ENCODE measurements at places on chromosomes 7 and 10.

- no peak for DNase-seq
These were observed 78.5 kb upstream of the INSIG1 start for GRCh38 chr7:155219154-155219531.

- no peak for DNase-seq
These were observed 545.8 kb upstream of the NRP1 start for GRCh38 chr10:33880291-33880690.

- DNase-seq = no peak
These were observed 5.8 kb upstream of the ESYT2 start for GRCh38 chr7:158834878-158835784.

DNA sequence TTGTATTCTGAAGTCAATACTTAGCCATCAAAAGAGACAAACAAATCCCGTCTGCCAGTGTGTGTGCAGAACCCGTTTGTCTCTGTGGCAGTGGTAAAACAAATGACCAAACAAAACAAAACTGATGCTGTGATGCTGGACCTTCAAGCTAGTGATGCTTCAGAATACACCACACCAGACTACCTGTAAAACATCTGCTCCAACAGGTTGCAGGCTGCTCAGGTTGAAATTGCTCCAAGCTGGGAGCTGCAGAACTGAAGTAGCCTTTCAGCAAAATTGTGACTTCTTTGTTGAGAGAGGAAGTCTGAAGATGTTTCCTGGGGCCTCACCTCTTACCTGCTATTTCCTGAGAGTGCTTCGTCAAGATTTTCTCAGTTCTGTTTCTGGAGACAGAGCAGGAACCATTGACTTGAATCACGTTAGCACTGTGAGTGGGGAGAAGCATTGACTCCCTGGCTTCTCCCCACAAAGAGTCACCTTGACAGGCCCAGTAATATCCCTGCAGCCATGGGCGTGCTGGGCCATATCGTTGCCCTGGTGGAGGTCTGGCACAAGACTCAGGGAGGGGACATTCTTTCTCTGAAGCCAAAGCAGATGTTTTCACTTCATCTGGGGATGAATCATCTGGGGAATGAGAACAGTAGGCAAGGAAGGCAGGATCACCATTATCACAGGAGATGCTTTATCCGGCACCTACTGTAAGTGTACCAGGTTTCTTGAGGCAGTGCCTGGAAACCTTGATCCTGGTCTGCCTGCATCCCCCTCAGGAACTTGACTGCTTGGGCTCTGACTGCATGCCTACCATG is 80.2 kb downstream of the RBM20 start:
- no peak for DNase-seq

GRCh38 chr7:158282461-158283001 is 305.1 kb downstream of the PTPRN2 start:
- DNase-seq = no peak

DNA sequence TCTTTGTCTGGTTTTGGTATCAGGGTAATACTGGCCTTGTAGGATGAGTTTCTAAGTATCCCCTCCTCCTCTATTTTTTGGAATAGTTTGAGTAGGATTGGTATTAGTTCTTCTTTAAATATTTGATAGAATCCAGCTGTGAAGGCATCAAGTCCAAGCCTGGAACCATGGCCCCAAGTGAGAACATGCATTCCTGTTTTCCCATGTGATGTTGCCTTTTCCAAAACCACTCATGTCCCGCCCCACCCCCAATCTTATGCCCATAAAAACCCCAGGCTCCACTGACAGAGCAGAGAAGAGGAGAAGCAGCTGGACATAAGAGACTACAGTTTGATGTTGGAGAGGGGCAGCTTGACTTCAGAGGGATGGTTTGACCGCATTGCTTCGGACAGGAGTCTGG is 71.2 kb downstream of the MINPP1 start:
- no peak for DNase-seq

DNA sequence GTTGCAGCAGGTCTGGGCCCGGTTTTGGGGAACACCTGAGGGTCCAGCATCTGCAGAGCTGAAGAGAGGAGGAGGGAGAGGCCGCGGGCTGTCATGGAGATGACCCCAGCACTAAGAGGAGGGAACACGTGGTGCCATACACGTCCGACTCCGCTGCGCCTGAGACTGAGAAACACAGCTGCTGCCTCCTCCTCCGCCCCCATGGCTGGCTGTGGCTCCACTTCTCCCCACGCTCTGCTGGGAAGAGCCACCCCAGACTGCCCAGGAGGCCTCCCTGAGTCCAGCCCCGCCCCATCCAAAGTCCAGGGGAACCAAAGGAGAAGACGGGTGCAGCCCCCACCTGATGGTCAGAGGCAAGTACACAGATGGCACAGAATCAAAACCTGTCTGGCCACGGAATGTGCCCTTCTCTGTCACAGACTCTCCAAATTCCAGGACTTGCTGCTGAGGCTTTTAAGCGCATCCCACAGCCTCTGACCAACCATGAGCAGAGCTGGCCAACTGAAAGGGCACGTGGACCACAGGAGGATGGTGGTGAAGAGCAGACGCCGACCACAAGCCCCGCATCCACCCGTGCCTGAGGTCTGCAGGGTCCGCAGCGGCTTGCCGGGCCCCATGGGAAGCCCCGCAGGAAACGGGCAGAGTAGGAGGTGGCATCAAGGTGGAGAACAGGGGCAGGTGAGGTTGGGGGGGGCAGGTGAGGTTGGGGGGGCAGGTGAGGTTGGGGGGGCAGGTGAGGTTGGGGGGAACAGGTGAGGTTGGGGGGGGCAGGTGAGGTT is 24.0 kb downstream of the STK32C start:
- no peak for DNase-seq

DNA sequence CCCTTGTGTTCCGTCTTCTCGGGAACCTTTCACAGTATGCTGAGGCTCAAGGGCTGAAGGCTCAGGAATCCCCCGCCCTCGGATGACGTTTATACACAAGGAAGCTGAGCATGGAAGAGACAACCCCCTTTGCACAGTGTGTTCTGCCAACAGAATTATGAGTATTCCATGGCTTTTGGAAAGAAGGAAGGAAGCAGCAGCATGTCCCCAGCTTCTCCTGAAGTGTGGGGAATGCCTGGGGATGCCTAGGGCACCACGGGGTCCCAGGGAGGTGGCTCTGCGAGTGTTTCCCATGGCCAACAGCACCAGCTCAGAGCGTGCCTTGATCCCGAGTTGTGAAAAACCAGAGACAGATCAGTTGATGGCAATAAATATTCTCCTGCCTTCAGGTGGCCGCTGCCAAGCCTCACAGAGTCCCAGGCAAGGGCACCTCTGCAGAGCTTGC is 88.8 kb upstream of the DDC start:
- DNase-seq = no peak

DNA sequence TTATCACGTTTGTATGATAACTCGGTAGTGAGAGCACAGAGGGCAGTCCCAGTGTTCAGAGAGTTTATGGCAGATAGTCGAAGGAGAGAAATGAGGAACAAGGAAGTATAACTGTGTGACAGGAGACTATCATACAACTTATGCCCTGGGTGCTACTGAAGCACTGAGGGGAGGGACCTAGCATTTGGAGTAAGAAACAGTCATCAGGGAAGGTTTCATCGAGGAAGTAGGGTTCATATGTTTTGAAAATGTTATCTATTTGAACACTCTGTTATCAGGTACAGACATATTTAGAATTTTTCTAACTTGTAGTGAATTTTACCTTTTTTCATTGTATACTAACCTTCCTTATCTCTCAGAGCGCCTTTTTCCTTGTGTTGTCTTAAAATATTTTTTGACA is 1214.4 kb upstream of the C7orf33 start:
- no peak for DNase-seq

GRCh38 chr7:152854386-152854785 is 94.8 kb downstream of the ACTR3B start:
- no peak for DNase-seq

DNA sequence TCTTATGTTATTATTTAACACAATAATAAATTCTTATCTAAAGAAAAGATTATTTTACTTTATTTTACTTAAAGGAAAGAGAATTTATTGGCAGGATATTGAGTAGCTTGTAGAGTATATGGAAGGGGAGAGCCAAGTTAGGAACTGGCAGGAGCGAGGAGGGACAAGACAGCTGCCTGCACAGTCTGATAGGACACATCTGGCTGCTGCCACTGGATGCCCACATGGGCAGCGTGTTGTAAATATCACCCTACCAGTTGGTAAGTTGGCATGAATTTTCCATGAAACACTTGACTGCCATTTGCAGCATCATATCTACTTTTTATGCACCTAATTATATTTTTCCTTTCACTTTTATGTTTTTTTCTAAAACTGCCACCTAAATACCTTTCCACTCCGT is 19.6 kb downstream of the SRI start:
- DNase-seq = no peak

DNA sequence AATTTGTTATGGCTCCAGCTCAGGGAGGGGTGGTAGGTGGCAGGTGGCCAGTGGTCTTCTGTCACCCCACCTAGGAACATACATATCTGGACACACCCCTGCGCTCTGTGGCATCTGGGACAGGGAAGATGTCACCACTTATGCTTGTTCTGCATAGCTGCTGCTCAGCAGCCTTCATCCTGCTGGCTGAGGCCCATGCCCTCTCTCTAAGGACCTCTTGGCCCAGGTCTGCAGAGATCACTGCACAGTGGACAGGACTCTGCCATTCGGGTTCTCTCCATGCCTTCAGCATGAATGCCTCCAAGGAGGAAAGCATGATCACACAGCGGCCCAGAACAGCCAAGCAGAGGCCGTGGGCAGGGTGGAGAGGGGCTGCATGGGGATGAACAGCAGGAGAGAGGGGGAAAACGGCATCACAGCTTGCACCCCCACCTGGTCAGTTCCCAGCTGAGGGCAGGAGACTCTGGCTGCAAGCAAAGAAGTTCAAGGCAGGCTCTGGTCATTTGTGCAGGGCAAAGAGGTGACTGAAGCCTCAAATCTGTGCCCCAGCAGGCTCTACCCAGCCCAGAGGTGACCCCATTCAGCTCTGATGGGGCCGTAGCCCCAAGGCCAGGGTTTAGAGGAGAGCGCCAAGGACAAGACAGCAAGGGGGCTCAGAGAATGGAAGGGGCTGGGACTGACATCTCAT is 47.8 kb upstream of the GDF10 start:
- DNase-seq = no peak

DNA sequence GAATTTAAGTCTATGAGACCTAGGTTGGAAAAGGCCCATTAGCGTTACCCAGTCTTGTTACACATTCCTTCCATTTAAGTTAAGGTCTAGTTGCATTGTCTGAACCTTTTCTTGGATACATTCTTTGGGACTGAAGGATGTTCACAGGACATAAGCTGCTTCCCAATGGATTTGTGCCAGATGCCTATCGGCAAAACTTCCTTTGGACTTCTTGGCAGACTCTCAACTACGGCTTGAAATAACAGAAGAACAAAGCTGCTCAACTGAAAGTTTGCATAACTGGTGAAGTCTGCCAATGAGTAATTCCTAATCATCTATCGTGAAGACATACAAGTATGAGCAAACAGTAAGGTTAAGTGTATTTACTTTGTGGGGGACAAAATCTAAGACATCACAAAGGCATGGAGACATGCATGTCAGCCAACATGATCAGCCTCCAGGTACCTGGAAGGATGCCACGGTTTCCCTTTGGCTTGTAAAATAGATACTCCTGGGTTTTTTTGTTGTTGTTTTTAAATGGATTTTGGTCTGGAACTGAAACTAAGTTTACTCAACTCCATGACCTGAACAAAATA is 35.4 kb downstream of the MALSU1 start:
- DNase-seq = no peak

DNA sequence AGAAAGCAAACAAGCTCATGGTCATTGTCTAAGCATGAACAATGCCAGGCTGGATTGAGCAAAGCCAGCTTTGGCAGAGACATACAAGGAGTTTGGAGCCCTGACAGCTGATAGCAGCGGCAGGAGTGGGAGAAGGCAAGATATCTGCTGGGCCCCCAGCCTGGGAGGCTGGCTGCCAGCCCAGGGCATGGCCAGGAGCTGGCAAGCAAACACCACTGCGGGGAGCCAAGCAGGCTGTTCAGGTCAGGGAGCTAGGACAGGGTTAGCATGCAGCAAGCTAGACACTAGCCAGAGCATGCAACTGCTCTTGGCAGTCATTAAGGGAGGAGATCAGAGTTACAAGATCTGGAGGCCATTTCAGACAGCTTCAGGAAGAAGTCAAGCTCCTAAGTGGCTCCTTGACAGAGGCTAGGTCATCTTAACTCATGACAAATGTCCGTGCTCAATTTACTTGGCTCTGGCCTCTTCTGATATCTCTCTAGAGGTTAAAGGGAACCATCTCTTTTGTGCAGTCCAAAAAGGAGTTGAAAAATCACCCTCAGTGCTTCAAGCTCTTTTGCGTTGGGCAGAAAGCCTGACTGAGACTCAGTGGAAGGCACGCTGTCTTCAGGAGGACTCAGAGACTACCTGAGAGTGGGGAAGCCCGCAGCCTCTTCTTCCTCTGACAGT is 436.8 kb upstream of the C7orf33 start:
- no peak for DNase-seq

DNA sequence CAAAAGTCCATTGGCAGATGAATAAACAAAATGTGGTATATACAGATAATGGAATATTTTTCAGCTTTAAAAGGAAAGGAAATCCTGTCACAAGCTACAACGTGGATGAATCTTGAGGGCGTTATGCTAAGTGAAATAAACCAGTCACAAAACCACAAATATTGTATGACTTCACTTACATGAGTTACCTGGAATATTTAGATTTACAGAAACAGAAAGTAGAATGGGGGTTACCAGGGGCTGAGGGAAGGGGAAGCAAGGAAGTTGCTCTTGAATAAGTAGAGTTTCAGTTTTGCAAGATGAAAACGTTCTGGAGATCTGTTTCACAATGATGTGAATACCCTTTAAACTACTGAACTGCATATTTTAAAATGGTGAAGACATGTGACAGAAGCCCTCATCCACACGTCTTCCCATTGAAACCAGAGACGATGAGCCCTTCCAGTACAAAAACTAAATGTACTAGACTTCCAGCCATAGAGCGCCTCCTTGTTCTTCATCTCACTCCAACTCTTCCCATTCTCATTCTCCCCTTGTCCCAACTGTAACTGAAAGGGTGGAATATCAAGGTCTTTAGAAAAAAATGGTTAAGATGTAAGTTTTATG is 62.4 kb downstream of the MICU1 start:
- DNase-seq = no peak

DNA sequence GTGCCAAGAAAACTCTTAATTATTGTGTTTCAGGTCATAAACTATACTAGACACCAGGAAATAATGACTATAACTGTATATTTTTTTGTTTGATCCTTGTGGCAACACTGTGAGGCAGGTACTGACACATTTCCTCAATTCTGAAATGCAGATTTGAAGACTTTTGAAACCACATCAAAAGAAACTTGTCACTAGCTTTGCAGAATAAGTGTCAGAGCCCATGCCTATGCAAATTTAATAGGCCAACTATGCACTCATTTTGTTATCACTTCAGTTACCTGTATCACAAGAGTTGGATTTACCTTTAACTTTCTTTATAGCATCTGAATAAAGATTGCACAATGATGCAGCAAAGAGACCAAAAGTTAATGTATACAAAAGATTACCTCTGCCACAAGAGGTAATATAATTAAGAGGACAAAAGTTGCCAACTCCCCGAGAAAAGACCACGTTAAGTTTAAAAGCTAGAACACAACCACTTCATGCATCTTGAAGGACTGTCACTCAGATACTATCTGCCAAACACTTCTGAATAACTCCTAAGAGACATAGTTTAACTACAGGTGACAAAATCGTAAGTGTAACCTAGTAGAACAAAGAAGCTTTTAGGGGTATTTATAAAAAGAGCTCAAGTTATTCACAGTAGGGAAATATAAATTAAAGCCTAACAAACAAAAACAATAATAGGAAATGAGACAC is 80.5 kb downstream of the ELAPOR2 start:
- DNase-seq = no peak

Measured in NCI-H187 treated with DMSO at 0.1 percent for 48 hours (cell line).